ENCODE measurements at places on chromosomes 5 and 9.

DNA sequence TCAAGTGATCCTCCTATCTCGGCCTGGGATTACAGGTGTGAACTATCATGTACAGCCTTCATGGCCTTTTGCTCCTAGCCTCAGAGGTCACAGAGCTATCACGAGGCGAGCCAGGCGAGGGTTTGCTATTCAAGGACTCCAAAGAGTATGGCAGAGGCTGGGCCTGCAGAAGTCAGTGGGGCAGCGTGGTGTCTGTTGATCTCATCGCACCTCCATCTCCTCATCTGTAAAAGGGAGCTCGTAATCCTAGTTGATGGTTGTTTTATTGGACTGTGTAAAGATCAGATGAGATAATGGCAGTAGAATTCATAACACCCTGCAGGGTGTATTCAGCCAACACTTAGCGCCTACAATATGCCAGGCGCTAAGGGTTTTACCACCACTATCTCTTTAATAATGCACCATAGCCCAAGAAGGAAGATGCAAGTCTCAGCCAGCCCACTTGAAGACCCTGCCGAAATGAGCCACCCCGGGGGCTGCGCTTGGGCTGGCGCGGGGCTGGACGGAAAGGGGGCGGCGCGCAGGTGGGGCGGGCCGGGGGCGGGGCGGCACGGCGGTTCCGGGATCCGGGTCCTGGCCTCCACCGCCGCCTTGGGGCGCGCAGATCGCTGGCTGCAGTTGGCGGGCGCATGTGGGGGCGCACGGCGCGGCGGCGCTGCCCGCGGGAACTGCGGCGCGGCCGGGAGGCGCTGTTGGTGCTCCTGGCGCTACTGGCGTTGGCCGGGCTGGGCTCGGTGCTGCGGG, at the start of gene GALNT12:
Gene GALNT12 (plus strand): TSS at position 601 of the 744 bp plus-strand sequence. CDS start 29 bp downstream, at position 630.
- peak within 1 kb of the TSS; percentile 34 for H3K4me3 ChIP-seq
- H3K4me1 ChIP-seq, result no peaks in the 10 kb centered on the region
- no peak for DNase-seq
- H3K27me3 ChIP-seq, result no peaks in the 10 kb centered on the region
- no peaks in the 10 kb centered on the region for H3K36me3 ChIP-seq

DNA sequence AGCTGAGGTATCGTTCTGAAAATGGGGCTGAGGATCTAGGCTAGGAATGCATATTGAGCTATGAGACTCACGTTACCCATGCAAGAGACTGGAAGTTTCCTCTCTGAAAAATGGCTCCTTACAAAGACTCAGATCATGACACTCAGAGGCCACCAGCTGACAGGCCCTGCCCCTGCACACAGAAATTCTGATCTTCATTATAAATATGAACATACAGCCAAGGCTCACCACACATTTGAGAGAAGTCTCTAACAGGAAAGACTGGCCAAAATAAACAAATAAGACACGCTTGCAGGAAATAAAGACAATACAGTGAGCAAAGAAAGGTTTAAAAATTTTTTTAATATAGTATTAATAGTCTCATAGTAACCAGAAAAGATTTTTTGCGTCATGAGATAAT, 365.9 kb downstream of the NFIB start:
- H3K36me3 ChIP-seq, result no peaks in the 10 kb centered on the region
- no peak overlapping the region for H3K27ac ChIP-seq

DNA sequence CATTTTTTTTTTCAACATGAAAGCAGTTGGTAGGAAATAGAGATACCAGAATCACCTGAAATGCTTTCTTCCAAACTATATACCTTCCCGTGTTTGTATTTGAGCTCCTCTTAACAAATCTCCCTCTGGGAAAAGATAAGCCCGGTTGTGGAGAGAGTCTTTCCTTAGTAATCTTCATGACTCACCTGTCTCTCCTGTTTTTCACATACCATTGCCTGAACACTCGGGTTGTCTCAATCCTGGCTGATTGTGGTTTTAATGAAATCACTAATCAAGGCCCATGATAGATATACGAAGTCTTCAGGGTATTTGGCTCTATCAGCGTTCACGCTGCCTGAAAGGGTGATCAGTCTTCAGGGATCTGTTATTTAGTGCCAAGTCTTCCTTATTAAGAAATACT, 136.7 kb downstream of the MAN2A1 start:
- DNase-seq, result no peak
- H3K4me1 ChIP-seq, result no peaks in the 10 kb centered on the region
- no peaks in the 10 kb centered on the region for H3K27me3 ChIP-seq
- H3K4me3 ChIP-seq, result no peak overlapping the region

- no peaks in the 10 kb centered on the region for H3K27me3 ChIP-seq
- no peaks in the 10 kb centered on the region for H3K36me3 ChIP-seq
- no peak for DNase-seq
- no peaks in the 10 kb centered on the region for H3K4me1 ChIP-seq
- no peak overlapping the region for H3K27ac ChIP-seq
Measured at GRCh38 chr9:13665418-13666066, 386.1 kb upstream of the MPDZ start.

- H3K27me3 ChIP-seq, result no peaks in the 10 kb centered on the region
- no peak overlapping the region for H3K27ac ChIP-seq
- H3K4me1 ChIP-seq, result no peaks in the 10 kb centered on the region
Measured at GRCh38 chr9:16664211-16664610, 206.3 kb downstream of the BNC2 start.

DNA sequence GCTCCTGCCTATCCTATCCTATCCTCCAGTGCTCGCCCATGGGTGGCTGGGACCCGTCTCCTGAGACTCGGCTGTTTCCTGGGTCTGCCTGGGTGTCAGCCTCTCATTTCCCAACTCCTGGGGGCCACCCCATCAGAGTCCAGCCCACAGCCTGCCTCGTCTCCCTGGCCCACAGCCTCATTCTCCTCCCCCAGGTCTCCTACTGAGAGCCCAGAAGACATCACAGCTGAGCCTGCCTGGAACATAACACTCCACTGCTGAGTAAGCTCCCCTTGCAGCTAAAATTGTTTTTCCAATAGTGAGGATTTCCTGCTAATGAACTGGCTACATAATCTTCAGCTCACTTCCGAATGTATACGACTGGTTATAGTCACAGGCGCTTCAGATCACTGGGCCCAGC, 95.3 kb downstream of the TTLL11 start:
- no peak overlapping the region for H3K27ac ChIP-seq
- H3K27me3 ChIP-seq, result no peaks in the 10 kb centered on the region
- DNase-seq, result peak; percentile 51
- peaks cover 6% of the 10 kb centered on the region for H3K4me1 ChIP-seq

- no peaks in the 10 kb centered on the region for H3K36me3 ChIP-seq
- no peaks in the 10 kb centered on the region for H3K27me3 ChIP-seq
- no peak overlapping the region for H3K27ac ChIP-seq
- no peak overlapping the region for H3K4me3 ChIP-seq
Measured at GRCh38 chr5:164119806-164120447, 614.5 kb downstream of the MAT2B start.

DNA sequence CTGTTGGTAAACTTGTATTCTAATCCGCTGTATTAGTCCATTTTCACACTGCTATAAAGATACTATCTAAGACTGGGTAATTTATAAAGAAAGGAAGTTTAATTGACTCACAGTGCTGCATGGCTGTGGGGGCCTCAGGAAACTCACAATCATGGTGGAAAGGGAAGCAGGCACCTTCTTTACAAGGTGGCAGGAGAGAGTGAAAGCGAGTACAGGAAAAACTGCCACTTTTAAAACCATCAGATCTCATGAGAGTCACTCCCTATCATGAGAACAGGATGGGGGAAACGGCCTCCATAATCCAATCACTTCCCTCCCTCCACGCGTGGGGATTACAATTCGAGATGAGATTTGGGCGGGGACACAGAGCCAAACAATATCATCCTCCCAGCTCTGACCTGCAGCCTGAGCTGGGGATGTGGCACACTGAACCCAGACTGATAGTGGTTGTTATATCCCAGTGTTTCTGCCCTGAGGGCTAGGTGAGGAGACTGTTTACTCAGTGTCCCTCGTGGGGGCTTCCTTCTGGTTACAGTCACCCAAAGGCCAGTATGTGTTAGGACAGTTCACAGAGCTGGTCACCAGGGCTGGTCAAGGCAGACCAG, 488.3 kb downstream of the KDM4C start:
- H3K36me3 ChIP-seq, result no peaks in the 10 kb centered on the region
- DNase-seq, result no peak
- H3K4me3 ChIP-seq, result no peak overlapping the region
- H3K27me3 ChIP-seq, result no peaks in the 10 kb centered on the region
- H3K4me1 ChIP-seq, result no peaks in the 10 kb centered on the region

GRCh38 chr5:67897431-67897830, 318.1 kb upstream of the PIK3R1 start:
- no peak for DNase-seq
- no peaks in the 10 kb centered on the region for H3K27me3 ChIP-seq
- H3K27ac ChIP-seq, result no peak overlapping the region
- H3K4me3 ChIP-seq, result no peak overlapping the region
- peaks cover 3% of the 10 kb centered on the region for H3K4me1 ChIP-seq

- H3K27ac ChIP-seq, result no peak overlapping the region
- no peak for DNase-seq
- H3K27me3 ChIP-seq, result no peaks in the 10 kb centered on the region
- no peaks in the 10 kb centered on the region for H3K4me1 ChIP-seq
- H3K36me3 ChIP-seq, result no peaks in the 10 kb centered on the region
Measured at GRCh38 chr9:106906129-106906528, 43.2 kb downstream of the ZNF462 start.

- no peak overlapping the region for H3K27ac ChIP-seq
- DNase-seq, result no peak
- H3K4me1 ChIP-seq, result no peaks in the 10 kb centered on the region
- H3K4me3 ChIP-seq, result no peak overlapping the region
Measured at GRCh38 chr5:81794226-81794625, 43.3 kb upstream of the SSBP2 start.

- H3K4me3 ChIP-seq, result no peak overlapping the region
- H3K36me3 ChIP-seq, result no peaks in the 10 kb centered on the region
- DNase-seq, result no peak
- H3K27ac ChIP-seq, result no peak overlapping the region
Measured at GRCh38 chr5:131382407-131383395, 118.8 kb downstream of the CDC42SE2 start.

DNA sequence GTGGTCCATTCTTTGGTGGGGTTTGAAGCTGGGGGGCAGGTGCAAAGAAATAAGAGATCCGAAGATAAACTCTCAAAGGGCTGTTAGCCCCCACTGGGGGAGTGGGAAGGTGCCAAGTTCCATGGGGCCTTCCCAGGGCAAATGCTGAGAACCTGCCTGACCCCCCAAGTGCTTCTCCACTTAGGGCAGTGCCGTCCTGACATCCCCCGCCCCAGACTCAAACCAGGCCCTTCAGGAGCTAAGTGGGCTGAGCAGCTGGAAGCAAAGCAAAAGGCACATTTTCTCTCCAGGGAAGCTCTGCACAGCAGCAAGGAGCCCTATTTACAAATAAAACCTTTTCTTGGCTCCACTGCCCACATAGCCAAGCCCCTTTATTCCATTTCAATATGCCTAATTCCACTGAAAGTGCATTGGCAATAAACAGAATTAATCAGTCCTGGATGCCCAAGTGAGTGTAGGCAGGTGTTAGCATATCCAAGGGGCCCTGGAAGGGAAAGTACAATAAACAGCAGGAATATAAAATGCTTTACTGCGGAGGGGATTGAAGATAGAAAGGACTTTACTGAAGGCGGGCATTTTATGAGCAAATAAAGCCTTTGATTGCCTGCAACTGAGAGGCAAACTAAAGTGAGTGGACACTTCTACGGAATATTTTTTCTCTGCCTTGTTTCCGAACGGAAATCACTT, 44.6 kb downstream of the WHRN start:
- no peak for DNase-seq
- H3K27ac ChIP-seq, result no peak overlapping the region
- no peaks in the 10 kb centered on the region for H3K27me3 ChIP-seq
- H3K4me1 ChIP-seq, result no peaks in the 10 kb centered on the region
- H3K36me3 ChIP-seq, result no peaks in the 10 kb centered on the region

GRCh38 chr9:111386386-111386785, 56.4 kb upstream of the OR2K2 start:
- no peaks in the 10 kb centered on the region for H3K4me1 ChIP-seq
- DNase-seq, result no peak
- H3K27ac ChIP-seq, result no peak overlapping the region
- no peaks in the 10 kb centered on the region for H3K36me3 ChIP-seq
- no peak overlapping the region for H3K4me3 ChIP-seq

DNA sequence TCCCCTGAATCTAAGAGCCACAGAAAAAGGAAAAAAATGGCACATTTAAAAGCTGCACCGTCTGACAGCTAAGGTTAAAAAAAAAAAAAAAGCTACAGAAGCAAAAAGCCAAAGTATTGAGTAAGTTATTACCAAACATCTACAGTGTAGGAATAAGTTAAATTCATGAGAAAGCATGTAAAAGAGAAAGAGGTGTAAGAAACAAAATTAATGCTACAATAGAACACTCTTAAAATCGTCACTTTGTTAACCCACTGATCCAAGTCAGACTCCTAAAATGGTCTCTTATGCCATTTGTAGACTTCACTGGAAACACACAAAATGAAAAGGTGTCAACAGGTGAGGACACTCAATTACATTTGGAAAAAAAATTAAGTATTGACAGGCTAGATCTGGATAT, 120.2 kb downstream of the SSBP2 start:
- no peak for DNase-seq
- H3K27me3 ChIP-seq, result no peaks in the 10 kb centered on the region
- H3K4me3 ChIP-seq, result no peak overlapping the region
- H3K27ac ChIP-seq, result no peak overlapping the region
- no peaks in the 10 kb centered on the region for H3K36me3 ChIP-seq
- no peaks in the 10 kb centered on the region for H3K4me1 ChIP-seq

- H3K4me1 ChIP-seq, result no peaks in the 10 kb centered on the region
- H3K27ac ChIP-seq, result no peak overlapping the region
- no peak overlapping the region for H3K4me3 ChIP-seq
- H3K27me3 ChIP-seq, result no peaks in the 10 kb centered on the region
- H3K36me3 ChIP-seq, result no peaks in the 10 kb centered on the region
Measured at GRCh38 chr9:10026443-10026984, 586.3 kb downstream of the PTPRD start.

- no peaks in the 10 kb centered on the region for H3K27me3 ChIP-seq
- peak overlapping the region; percentile 54 for H3K27ac ChIP-seq
- H3K4me3 ChIP-seq, result peak overlapping the region; percentile 19
- H3K36me3 ChIP-seq, result no peaks in the 10 kb centered on the region
- peak; percentile 62 for DNase-seq
- H3K4me1 ChIP-seq, result no peaks in the 10 kb centered on the region
Measured at GRCh38 chr9:106697750-106698502, 165.0 kb upstream of the ZNF462 start.

DNA sequence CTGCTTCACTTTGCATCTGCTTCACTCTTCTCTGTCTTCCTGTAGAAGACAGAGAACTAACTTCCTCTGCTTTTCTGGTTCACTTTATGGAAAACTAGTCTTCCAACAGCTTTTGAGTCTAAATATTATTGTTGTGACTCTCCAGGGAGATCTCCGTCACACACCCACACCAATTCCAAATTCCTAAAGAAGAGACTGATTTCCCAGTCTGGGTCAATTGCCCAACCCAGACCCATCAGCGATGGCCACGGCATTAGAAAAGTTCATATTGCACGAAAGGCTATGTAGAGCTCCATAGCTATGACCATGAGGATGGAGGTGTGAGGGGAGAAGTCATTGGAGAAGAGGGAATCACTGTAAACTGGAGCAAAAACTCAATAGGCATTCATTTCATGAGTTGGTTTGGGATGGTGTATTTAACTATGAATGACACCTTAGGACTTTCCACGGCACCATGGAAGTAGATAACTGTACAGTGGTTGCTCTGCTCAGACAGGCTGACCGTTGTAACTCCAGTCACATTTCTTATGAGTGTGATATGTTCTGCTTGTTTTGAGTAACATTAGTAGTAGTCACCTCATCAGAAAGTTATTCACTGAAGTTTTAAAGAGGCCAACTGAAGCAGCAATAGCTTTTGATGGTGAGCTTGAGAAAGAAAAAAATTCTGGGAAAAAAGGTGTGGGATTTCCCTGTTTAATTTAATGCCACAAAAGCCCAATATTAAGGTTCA, 78.1 kb upstream of the MAMDC2 start:
- no peak overlapping the region for H3K4me3 ChIP-seq
- DNase-seq, result no peak
- no peaks in the 10 kb centered on the region for H3K36me3 ChIP-seq

Measured in uterus (tissue), 4 donors.